IMR-90 (cell line): ENCODE measurements at places on chromosomes 7 and 10. TPM values are rescaled to one million over a fixed set of nuclear protein-coding genes. Genes with fewer than 3 reads are reported as not detected.
A peak's percentile ranks its signal among the peaks of the same experiment; 100 is the strongest.

DNA sequence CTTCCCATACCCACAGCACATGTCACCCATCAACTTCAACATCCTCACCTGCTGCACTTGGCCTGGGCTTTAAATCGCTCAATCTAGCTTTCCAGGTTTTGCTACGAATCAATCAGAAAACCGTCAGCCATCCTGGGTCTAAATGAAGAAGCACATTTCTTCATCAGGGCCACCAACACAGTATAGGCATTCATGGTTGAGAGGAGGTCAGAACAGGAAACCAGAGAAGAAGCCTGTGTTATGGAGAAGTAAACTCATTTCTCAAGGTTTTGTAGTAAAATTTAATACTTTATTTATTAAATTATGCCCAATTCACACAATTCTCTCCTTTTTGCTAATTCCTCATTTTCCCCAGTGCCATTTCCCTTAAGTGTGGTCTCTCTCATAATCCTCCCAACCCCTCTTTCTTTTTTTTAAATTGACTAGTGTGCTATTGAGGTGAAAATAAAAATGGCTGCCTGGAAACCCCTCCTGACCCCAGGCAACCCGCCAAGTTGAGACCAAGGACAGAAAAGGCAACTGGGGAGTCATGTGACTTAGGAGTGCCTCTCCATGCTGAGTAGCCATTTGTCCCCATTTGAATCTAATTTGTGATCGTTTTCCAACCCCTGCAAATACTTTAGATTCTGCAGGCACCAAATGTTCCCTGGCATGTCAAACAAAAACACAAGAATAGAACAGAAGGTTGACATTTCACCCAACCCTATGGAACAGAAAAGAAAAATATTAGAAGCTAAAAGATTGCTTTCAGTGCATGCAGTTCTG lies 181.1 kb upstream of the NAMPT start:
- no peak for DNase-seq

GRCh38 chr10:130935897-130936550 lies 375.5 kb downstream of the TCERG1L start:
- DNase-seq = no peak

DNA sequence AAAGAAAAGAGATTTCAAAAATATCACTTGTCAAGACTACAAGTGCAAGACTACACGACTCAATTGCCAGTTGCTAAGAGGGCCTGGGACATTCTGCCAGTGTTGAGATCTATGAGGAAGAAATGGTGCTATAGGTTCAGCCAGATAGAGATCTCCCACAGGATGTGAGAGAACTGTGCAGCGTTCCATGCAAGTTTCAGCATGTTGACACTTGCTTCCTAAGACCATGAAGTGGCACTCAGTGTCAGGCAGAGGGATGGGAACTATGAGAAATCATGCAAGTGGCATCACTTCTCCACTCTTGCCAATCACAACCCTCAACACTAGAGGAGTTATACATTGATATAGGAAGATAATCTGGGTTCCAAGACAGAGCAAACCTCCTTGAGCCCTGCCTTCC lies 210.3 kb downstream of the CHRM2 start:
- no peak for DNase-seq

Gene HPSE2
- not detected in 2 replicates for total RNA-seq

DNA sequence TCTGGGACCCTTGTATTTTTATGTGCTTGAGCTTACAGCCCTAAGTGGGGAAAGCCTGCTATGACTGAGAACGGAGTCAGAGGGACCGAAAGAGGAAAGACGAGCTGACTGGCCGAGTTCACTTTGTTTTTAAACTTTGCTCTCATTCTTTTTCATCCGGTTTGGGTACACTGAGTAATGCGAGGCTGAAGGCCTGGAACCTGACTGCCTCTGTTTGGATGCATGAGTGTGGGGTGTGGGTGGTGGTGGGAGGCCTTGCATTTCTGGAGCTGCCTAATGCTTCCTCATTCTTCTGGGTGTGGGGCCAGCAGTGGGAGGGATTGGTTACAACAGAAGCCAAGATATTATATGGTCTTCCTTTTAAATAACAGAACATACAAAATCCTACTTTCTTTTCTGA lies 155.5 kb downstream of the BUB3 start:
- no peak for DNase-seq

GRCh38 chr10:132368881-132369635 lies 27.9 kb upstream of the PWWP2B start:
- DNase-seq = peak; percentile 69

- DNase-seq = peak; percentile 30
Measured at GRCh38 chr7:108200326-108200725, 70.2 kb upstream of the LAMB4 start.

Gene LAMB1
- total RNA-seq = 117 TPM in 2 replicates

Gene GARS1
- 105 and 209 TPM in 2 replicates for total RNA-seq

Gene CPA2
- not detected in 2 replicates for total RNA-seq

DNA sequence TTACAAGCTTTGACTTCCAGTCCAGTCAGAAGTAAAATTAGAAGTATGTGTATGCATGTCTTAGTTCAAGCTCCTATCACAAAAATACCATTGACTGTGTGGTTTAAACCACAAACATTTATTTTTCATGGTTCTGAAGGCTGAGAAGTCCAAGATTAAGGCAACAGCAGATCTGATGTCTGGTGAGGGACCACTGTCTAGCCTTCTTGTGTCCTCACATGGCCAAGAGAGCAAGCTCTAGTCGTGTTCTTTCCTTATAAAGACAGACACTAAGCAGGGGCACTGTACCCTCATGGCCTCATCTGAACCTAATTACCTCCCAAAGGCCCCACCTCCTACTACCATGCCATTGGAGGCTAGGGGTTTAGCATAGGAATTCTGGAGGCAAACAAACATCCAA lies 41.3 kb upstream of the ARL4A start:
- DNase-seq = peak; percentile 35

DNA sequence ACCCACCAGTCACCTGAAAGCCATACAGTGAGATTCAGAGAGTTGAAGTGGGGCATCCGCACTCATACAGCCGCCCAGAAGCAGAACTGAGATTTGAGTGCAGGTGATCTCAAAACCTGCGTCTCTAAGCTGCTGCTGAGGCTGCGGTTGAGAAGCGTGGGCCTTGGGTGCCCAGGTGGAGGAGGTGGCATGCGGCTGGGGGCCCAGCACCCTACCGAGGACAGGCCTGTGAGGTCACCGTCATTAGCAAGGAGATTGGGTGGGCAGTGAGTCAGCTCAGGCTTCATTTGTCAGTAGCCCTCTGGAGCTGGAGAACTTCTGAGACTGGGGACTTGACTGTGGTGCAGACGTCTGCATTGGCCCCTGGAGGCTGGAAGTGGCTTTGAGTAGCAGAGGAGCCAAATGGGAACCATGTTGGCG lies 29.8 kb downstream of the ZMIZ1 start:
- DNase-seq = peak; percentile 54

DNA sequence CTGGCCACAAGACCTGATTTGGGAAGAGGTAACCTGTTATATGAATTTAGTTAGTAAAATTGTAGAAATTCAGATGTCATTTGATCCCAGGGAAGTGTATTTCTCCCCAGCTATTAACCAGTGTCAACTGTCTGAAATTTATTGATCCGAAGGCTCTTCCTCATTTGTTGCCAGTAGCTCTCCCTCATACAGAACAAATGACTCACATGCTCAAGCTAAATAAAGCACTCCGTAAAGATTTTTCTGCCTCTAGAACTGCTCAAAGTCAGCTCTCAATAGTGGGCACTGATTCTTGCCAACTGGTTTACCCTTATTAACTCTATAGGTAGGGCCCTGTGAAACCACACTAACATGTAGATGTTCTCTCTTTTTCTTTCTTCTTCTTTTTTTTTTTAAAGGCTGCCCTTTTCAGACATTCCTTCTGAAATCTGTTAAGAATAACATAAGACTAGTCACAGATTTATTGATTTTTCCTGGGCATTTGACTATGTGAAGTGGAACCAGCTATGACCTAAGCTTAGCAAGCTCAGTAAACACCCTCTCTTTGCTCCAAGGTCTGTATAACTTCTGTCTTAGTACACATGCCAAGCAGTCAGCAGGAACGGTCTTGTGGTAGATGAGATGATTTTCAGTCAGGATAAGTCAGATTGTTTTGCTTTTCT lies 21.8 kb downstream of the RPA3 start:
- peak; percentile 51 for DNase-seq

GRCh38 chr7:12594122-12594897 lies 23.8 kb downstream of the SCIN start:
- peak; percentile 6 for DNase-seq

GRCh38 chr10:62788861-62789467 lies 15.6 kb upstream of the ADO start:
- peak; percentile 22 for DNase-seq

GRCh38 chr7:107251963-107252362 lies 83.2 kb downstream of the HBP1 start:
- DNase-seq = no peak

GRCh38 chr10:129038522-129038921 lies 428.5 kb upstream of the MGMT start:
- no peak for DNase-seq

Gene TMEM229A
- not detected in 2 replicates for total RNA-seq

Gene BMPER
- total RNA-seq = 7.5 and 7.9 TPM in 2 replicates
